ENCODE measurements at places on chromosomes 3 and 15. TPM values are rescaled to one million over a fixed set of nuclear protein-coding genes. Genes with fewer than 3 reads are reported as not detected.

Gene PDIA5
- polyA plus RNA-seq = 30.3 TPM

Gene ITPKA
- polyA plus RNA-seq = 0.44 TPM

Gene CCR8
- not detected for polyA plus RNA-seq

Gene MUC13
- polyA plus RNA-seq = 0.03 TPM

Gene TUBGCP5
- 28.5 TPM for polyA plus RNA-seq

Gene MESP2
- polyA plus RNA-seq = 0.53 TPM

Gene KNG1
- polyA plus RNA-seq = 179 TPM

GRCh38 chr15:78727561-78727960 lies 83.7 kb downstream of the ADAMTS7 start:
- no peak for DNase-seq

DNA sequence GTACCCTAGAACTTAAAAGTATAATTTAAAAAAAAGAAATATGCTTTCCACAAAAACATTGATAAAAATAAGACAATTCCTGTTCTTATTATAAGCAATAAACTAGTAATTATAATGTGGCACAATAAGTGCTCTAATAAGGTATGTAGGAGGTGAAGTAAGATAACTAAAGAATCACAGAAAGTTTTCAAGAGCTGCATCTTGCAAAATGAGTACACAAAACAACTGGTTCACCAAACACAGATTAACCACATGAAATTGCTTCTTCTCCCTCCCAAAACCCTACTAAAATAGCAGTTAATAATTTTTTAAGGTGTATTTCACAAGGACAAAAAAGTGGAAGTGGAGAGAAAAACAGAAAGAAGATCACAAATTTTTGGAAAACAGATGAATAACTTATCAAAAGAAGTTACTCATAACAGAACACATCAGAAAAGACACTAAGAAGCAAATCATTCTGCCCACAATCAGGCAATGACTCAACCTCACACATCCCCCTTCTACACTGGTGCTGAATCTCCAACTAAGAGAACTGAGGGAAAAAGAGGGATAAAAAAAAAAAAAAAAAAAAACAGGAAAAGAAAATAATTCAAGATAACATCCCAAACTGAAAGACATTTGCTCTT lies 64.2 kb downstream of the TBC1D5 start:
- no peak for DNase-seq

DNA sequence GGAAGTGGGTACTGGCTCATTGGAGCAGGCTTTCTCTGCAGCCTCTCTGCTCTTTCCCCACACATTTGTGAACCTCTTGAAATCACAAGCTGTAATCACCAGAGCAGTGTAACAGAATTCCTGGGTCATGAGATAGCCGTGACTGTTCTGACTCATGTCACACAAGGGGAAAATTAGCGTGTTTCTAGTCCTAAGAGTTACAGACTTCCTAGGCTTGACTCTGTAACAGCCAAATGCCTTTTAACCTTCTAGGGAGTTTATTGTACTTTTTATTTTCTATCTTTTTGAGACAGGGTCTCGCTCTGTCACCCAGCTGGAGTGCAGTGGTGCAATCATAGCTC lies 54.7 kb upstream of the TRAK1 start:
- DNase-seq = no peak

DNA sequence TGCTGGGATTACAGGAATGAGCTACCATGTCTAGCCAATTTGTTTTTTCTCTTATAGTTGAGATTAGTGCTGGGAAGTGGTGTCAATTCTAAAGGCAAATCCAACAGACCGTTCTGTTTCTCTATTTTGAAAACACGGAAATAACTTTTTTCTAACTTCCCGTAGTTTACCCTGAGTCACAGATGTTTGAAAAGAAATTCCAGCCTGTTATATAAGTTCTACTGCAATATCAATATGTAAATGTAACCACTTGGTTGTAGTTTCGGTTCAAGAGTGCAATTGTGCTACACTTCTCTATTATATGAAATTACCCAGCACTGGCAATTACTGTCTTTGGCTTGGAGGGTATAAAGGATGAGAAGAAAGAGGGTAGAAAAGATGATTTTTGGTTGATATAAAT lies 22.3 kb upstream of the GNB4 start:
- DNase-seq = no peak

DNA sequence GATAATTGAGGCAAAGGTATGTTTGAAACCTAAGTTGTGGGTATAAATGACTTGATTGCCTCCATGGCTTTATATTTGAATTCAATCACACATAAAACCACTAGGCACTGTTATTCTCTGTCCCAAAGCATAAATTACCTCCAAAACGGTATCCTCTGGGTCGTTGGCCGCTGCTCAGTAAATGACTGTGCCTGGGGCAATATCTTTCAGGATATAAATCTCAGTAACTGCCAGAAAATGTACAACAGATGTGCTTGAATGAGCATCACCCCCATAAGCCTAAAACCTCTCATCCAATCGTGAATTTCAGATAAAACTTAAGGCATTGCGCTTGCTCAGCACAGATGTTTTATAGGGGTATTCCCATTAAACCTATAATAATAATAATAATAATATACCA lies 19.0 kb upstream of the C3orf49 start:
- DNase-seq = no peak

- DNase-seq = no peak
Measured at GRCh38 chr15:60804986-60805949, 326.3 kb upstream of the ICE2 start.

- no peak for DNase-seq
Measured at GRCh38 chr15:76433798-76434400, 97.3 kb downstream of the ISL2 start.

- no peak for DNase-seq
Measured at GRCh38 chr15:74884428-74885223, 5.2 kb upstream of the MPI start.

DNA sequence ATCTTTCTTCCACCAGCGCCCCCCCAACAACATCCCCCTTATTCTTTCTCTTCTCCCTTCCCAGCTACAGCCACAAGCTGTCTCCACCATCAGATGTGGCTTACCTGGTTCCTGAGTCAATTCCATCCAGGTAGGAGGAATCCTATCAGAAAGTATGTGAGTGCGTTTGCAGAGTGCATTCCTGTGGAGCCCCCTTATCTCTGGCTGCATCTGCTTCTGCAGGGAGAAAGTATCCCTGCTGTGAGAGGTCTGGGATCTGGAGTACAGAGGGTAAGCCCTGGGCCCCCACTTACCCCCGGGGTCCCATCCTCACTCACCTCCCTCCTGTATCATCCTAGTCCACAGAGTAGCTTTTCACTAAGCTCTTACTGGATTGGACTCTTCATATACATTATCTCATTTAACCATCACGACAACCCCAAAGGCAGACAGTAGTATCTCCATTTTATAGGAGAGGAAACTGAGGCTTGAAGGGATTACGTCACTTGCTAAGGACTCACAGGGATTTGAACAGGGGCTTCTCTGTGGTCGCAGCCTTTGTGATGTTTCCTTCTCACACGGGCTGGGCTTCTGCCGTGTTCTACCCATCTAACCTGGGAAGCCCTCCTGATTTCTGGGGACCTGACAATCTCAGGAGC lies 22.2 kb upstream of the MAGEF1 start:
- no peak for DNase-seq

DNA sequence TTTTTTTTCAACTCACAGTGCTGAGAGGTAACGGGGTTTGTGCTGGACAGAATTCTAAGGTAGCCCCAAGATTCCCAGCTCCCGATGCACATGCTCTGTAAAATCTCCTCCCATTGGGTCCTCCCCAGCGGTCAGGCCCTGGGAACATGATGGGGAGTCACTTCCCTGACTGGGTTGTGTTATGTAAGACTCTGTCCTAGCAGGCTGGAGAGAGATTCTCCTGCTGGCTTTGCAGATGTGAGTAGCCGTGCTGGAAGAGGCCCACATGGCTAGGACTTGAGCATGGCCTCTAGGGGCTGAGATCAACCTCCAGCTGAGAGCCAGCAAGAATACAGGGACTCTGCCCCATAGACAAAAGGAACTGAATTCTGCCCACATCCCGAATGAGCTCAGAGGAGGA lies 83.7 kb upstream of the OXTR start:
- DNase-seq = no peak

- DNase-seq = no peak
Measured at GRCh38 chr3:72750405-72750965, 97.8 kb downstream of the SHQ1 start.

GRCh38 chr3:39407773-39408492 lies 1.4 kb downstream of the RPSA start:
- DNase-seq = no peak
